CD4-positive, alpha-beta T cell treated with Interleukin-12 subunit alpha and Interleukin-12 subunit beta, for 1 hour (primary cell): ENCODE measurements at places on chromosomes 2 and 18.

DNA sequence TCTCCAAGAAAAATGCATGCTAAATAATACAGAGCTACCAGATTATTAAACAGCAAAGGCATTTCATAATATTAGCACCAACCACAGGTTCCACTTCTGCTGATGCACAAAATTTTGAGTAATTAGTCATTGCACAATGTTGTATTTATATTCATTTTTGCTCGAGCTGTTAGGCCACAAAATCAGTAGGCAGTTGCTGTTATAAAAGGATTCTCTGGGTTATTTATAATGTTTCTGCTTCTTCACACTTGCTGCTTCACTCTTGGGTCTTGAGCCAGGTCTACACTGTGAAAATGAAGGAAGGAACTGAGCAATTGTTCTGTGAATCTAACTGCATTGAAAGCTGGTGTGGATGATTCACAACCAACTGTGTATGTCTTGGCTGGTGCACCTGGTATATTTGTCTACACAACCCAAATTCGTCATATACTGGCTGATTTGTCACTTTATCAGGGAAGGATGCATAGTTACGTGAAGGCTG lies 38.3 kb downstream of the MRPL33 start:
- DNase-seq, result no peak

- DNase-seq, result no peak
Measured at GRCh38 chr2:81937944-81938343, 1633.4 kb upstream of the LRRTM1 start.

DNA sequence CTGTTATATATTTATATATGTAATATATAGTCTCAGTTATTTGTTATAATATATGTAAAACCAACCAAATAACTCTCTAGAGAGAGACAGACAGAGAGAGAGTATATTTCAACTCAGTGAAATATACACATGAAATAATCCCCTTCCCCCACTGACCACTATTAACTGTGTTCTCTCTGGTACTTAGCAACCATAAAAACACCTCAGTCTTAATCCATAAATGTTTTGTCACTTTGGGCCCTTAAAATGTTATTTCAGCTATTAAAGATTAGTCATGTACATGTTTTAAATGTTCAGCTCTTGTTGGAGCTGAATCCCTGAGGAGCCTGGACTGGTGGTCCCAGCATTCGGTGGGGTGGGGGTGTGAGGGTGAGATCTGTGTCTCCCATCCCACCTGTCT lies 122.2 kb upstream of the MAP3K20 start:
- no peak for DNase-seq

DNA sequence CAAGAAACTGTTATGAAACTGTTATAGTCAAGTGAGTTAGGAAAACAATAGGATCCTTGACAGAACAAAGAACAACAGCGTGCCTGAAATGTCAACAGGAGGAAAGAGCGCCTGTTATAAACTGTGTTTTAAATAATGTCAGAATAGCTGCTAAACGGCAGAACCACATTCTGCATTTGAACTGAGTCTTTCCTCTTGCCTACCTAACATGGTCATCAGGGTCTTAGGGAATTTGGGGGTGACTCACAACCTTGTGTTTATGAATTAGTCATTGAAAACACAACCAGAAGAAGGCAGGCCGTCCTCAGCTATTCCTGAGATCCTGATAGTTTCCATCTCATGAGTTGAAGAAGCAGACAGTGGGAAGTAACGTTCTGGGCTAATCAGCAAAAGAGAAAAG lies 222.0 kb upstream of the FN1 start:
- no peak for DNase-seq

DNA sequence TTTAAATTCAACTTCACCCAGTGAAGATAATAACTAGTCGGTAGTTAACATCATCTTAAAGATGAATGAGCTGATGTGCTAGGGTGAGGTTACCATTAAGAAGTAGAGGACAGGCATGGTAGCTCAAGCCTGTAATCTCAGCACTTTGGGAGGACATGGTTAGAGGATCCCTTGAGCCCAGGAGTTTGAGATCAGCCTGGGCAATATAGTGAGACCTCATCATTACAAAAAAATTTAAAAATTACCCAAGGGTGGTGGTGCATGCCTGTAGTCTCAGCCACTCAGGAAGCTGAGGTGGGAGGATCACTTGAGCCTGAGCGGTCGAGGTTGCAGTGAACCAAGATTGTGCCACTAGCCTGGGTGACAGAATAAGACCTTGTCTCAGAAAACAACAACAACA lies 4.7 kb downstream of the GALNT5 start:
- no peak for DNase-seq

DNA sequence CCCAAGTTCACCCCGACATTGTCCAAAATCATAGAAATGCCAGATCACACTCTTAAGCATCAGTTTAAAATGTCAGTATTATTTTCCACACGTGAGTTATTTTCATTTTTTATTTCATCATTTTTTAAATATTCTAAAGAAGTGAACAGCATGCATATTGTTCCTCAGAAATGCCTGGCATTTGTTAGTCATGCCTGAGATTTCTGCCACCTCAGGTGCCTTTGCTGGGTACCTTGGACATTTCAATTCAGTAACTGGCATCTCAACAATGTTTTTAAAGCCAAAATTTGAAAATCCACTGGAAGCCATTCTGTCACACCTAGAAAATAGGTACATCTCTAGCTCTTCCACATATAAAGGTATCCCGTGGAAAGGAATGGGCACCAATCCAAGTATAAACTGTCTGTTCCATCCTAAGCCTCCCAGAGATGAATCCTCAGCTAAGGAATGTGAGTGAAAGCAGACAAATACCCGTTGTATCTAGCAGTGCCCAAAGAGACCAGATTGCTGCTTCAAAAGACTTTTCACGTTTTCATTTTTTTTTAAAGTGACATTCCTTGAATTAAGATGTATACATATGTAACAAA lies 159.8 kb downstream of the ZNF385B start:
- no peak for DNase-seq

- DNase-seq, result no peak
Measured at GRCh38 chr2:75846683-75847190, 136.0 kb upstream of the GCFC2 start.

GRCh38 chr18:43312891-43313290 lies 35.6 kb upstream of the SYT4 start:
- DNase-seq, result no peak

- DNase-seq, result no peak
Measured at GRCh38 chr18:65372904-65373303, 377.9 kb upstream of the CDH7 start.

DNA sequence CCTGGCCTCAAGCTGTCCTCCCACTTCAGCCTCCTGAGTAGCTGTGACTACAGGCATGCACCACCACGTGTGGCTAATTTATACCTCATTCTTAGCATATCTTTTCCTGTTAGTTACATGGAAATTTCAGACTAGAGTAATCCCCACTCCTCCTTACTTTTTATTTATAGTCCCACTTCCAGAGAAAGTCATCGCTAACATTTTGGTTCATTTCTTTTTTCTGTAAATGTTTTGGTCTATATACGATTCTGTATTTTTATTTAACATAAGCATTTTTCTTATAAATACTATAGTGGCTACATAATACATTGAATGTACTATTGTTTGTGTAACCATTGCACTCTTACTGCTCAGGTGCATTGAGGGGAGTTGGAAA lies 42.3 kb downstream of the DDX1 start:
- DNase-seq, result no peak

GRCh38 chr2:241091201-241091600 lies 10.9 kb downstream of the MTERF4 start:
- DNase-seq, result no peak

GRCh38 chr2:38159597-38159996 lies 83.6 kb upstream of the CYP1B1 start:
- DNase-seq, result no peak

DNA sequence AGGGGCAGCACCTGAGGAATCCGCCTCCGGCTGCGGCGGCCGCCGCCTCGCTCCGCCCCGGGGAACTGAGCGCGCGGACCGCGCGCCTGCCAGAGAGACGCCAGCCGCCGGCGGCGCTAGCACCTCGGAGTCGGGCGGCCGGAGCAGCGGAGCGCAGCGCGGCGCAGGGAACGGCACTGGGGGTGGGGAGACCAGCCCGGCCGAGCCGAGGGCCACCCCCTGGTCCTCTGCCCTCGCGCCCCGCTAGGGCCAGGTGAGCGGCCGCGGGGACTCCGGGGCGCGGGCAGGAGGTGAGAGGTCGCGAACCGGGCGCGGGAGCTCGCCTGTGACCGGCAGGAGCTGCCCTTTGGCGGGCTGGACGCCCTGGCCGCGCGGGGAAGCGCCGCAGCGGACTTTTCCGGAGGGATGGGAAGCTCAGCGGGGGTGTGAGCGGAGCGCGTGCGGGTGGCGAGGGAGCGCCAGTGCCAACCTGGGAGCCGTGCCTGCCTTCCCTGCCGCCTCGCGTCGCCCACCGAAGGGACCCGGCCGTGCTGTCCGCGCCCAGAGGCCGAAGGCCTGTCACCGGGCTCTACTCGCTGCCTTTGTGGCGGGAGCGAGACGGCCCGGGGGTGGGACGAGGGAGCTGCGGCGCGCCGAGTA lies at the start of gene GREB1L:
GREB1L (plus strand) TSS at position 92 of the 639 bp plus-strand sequence. CDS start 141,287 bp downstream, outside the sequence.
- no peak for DNase-seq
